ENCODE measurements at places on chromosomes 1 and 21. TPM values are rescaled to one million over a fixed set of nuclear protein-coding genes. Genes with fewer than 3 reads are reported as not detected.

- H3K4me1 ChIP-seq = no peaks in the 10 kb centered on the region
- no peak overlapping the region for H3K4me3 ChIP-seq
- H3K36me3 ChIP-seq = no peaks in the 10 kb centered on the region
- H3K27ac ChIP-seq = no peak overlapping the region
- H3K27me3 ChIP-seq = no peaks in the 10 kb centered on the region
- DNase-seq = no peak
Measured at GRCh38 chr1:219269171-219269570, 95.5 kb downstream of the LYPLAL1 start.

DNA sequence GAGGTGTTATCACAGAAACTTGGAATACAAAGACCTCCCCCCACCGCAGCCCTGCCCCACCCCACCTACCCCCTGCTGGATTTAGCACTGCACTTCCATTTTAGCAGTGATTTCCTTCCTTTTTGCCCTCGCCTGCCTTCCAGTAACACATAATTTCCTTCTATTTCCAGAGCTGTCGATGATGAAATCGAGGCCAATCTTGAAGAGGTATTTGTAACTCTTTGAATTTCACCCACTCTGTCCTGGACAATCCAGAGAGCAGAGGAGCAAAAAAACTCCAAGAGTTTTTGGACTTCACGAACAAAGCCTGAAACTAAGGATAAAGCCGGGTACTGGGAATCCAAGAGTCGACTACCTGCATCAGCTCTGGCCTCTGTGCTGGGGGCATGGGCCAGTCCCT lies 49.1 kb downstream of the CAPN2 start:
- H3K27ac ChIP-seq = no peak overlapping the region
- no peak overlapping the region for H3K4me3 ChIP-seq
- H3K4me1 ChIP-seq = no peaks in the 10 kb centered on the region

DNA sequence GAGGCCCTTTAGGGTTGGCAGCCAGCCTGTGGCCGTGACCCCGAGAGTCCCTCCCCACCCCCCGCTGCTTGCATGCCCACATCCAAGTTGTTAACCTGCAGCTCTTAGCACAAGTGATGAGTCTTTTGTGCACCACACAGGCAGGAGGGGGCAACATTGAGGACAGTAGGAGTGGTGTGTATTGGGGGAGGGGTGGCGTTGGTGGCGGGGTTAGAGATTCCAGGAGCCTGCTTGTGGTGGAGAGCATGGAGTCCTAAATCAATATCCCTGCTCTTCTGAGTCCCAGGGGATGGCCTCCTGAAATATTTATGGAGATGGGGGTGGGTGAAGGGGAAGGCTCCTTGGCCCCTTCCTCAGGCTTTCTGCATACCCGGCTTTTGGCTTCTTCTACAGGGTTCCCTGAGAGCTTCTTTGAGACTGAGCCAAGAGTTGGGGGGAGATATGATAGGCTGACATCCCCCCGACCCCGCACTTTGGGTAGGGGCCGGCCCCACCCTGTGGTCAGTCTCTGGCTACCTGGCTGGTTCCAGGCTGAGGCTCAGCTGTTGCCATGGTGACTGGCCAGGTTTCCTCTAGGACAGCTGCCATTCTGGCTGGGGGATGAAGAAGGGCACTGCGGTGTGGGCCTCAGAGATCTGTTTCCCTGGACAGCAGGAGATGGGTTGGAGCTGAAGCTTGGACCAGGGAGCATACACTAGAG lies 5.0 kb downstream of the CHRNB2 start:
- no peak overlapping the region for H3K4me3 ChIP-seq
- H3K27me3 ChIP-seq = no peaks in the 10 kb centered on the region
- no peak for DNase-seq
- peaks cover 6% of the 10 kb centered on the region for H3K4me1 ChIP-seq
- no peaks in the 10 kb centered on the region for H3K36me3 ChIP-seq

DNA sequence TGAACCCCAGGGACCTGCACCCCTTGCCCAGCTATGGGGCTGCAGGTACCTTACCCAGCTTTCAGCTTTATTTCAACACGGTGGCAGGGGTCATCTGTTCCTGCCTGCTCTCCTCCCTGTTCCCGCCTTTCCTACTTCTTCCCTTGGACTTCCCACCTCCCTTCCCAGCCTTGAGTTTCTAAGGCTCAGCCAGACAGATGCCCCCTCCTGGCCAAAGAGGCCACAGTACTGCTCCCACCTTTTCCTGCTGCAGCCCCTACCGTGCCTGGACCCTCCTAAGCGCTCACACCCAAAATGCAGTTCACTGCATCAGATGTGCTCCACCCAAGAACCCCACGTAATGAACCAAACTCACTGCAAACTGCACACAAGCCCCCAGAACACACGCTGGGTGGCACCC lies 7.7 kb downstream of the NOC2L start:
- no peak overlapping the region for H3K27ac ChIP-seq
- H3K36me3 ChIP-seq = no peaks in the 10 kb centered on the region
- DNase-seq = no peak
- H3K27me3 ChIP-seq = no peaks in the 10 kb centered on the region
- H3K4me1 ChIP-seq = no peaks in the 10 kb centered on the region

DNA sequence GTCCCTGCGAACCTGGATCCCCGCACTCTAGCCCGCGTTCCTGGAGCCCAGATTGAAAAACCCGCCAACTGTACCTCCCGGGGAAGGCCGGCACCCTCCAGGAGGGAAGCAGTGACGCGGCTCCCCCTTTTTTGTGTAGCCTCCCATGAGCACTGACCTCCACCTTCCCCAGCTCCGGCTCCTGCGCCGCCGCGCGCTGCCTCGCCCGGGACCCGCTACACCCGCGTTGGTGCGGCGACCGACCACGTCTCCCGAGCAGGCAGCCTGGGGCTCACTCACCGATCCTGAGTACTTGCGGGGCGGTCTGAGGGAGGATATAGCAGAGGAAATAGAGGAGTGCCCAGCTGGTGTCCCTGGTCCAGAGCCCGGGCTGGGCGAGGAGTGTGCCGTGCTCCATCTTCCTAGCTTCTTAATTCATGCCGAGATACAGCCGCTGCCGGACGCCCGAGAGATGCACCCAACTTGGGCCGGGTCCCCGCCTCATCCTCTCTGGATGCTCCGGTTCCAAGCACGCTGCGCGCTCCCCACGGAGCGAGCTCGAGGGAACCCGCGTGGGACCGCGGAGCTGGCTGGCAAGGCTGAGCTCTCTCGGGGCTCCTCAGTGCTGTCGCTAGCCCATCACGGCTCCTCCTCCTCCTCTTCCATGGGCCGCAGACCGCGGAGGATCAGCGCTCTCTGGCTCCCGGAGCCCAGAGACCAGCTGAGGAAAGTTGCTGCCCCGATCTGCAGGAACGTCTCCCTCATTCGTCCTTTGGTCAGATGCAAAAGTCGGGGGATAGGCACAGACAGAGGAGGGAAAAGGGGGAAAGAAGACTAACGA lies 482 bp downstream of the GRIK1 start:
- H3K27ac ChIP-seq = no peak overlapping the region
- H3K4me3 ChIP-seq = no peak overlapping the region
- H3K4me1 ChIP-seq = peaks cover 9% of the 10 kb centered on the region
- H3K36me3 ChIP-seq = no peaks in the 10 kb centered on the region
- DNase-seq = no peak

Gene C2CD4D
- total RNA-seq = 0.12 TPM

DNA sequence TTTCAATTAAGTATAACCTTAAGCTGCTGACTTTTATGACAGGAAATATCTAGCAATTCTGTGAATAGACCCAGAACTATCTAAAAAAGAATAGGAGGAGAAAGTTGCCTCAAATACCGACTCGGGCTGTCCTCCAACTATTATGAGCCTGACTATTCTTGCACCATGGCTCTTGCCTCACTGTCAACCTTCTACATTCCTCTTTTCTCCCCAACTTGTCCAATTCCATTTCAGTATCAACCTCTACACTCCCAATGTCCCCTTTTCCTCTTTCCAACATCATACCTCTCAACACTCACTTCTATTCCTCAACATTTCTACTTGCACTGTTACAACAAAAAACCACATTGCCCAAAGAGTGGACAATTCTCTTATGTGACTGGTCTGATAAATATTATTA lies 2.3 kb downstream of the ZZZ3 start:
- no peaks in the 10 kb centered on the region for H3K36me3 ChIP-seq
- H3K4me1 ChIP-seq = peaks cover 5% of the 10 kb centered on the region
- no peak overlapping the region for H3K27ac ChIP-seq

- H3K27me3 ChIP-seq = no peaks in the 10 kb centered on the region
- no peak for DNase-seq
- no peak overlapping the region for H3K27ac ChIP-seq
- H3K4me3 ChIP-seq = no peak overlapping the region
Measured at GRCh38 chr1:83499998-83500397, 498.9 kb downstream of the TTLL7 start.

- no peaks in the 10 kb centered on the region for H3K27me3 ChIP-seq
- no peak overlapping the region for H3K27ac ChIP-seq
- DNase-seq = no peak
- no peaks in the 10 kb centered on the region for H3K36me3 ChIP-seq
Measured at GRCh38 chr1:27816921-27817630, 13.5 kb upstream of the PPP1R8 start.

DNA sequence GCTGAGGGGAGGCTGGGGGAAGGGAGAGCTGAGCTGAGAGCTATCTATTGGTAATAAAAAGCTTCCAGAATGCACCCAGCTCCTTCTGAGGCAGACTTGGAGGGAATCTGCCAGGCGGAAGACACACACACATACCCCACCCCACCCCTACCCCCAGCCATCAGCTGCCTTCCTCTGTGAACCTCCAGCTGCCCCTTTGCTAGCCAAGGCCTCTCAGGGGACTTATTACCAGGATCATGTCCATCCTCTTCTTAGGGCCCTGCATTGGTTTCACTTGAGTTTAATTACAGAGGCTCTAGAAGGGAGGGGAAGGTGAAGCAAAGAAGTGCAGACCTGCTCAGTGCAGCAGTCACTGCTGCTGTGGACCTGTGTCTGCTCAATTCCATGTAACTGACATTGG lies 156.4 kb downstream of the OMA1 start:
- no peak for DNase-seq
- H3K27me3 ChIP-seq = no peaks in the 10 kb centered on the region
- no peaks in the 10 kb centered on the region for H3K4me1 ChIP-seq
- H3K4me3 ChIP-seq = no peak overlapping the region

DNA sequence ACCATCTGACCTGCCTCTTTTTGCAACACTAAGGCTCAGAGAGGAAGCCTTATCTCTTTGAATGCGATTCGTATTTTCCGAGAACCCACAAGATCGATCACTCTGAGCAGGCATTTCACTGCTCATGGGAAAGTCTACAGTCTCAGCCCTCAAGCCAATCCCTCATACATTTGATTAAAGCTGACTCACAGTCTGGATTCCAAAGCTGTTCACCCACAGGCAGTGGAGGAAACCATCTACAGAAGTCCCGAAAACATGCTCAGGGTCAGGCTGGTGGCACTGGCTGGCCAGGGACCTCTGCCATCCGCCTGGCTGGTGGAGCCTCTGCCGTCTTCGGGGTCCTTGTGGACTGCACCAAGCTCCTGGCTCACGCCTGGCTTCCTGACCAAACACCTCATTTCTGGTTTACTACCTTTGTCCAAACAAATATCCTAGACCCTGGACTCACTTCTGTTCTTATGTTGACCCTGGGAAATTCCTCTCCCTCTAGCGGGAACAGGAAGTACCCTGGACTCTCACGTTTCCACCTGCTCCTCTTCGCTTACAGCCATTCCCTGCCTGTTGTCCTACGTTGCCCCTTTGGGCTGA lies 650.0 kb downstream of the SMYD3 start:
- H3K27me3 ChIP-seq = no peaks in the 10 kb centered on the region
- no peak overlapping the region for H3K27ac ChIP-seq
- no peak overlapping the region for H3K4me3 ChIP-seq
- no peaks in the 10 kb centered on the region for H3K36me3 ChIP-seq

Data from ovary (tissue), 10 donors.